ENCODE measurements at places on chromosomes 11 and 22.
A peak's percentile ranks its signal among the peaks of the same experiment; 100 is the strongest.

DNA sequence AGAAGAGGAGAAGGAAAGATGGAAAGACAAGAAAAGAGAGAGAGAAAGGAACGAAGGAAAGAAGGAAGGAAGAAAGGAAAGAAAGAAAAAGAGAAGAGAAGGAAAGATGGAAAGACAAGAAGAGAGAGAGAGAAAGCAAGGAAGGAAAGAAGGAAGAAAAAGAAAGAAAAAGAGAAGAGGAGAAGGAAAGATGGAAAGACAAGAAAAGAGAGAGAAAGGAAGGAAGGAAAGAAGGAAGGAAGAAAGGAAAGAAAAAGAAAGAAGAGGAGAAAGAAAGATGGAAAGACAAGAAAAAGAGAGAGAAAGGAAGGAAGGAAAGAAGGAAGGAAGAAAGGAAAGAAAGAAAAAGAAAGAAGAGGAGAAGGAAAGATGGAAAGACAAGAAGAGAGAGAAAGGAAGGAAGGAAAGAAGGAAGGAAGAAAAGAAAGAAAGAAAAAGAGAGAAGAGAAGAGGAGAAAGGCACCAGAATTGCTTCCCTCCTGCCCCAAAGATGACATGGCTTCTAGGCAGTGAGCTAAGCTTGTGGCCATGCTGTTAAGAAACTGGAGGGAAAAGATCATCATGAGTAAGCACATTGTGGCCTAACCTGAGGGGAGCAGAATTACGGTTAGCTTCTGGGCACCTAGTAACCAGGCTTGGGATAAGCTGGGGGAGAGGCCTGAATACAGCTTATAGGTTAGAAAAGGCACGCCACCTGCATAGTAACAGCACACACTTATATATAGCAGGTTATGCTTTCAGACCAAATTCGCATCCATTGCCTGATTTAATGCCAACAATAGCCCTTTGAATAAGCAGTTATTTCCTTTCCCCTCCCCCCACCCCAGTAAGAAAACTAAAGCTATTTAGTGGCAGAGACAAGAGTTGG lies 2.3 kb upstream of the ST3GAL4 start:
- DNase-seq: no peak

DNA sequence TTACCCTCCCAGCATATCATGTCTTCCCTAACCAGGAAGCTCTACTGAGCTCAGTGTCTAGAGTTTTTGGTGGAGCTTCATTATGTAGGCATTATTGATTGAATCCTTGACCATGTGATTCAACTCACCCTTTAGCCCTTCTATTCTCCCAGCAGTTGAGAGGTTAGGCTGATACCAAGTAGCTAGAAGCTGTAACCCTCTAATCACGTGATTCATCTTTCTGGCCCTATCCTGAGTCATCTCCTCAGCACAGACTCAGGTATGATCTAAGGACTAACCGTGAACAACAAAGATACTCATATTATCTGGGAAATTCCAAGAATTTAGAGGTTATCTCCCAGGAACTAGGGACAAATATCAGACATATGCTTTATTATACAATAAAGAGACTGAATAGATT lies 625.5 kb downstream of the JRKL start:
- no peak for DNase-seq

- DNase-seq: no peak
Observed at GRCh38 chr11:94641167-94641761, 74.1 kb downstream of the PIWIL4 start.

DNA sequence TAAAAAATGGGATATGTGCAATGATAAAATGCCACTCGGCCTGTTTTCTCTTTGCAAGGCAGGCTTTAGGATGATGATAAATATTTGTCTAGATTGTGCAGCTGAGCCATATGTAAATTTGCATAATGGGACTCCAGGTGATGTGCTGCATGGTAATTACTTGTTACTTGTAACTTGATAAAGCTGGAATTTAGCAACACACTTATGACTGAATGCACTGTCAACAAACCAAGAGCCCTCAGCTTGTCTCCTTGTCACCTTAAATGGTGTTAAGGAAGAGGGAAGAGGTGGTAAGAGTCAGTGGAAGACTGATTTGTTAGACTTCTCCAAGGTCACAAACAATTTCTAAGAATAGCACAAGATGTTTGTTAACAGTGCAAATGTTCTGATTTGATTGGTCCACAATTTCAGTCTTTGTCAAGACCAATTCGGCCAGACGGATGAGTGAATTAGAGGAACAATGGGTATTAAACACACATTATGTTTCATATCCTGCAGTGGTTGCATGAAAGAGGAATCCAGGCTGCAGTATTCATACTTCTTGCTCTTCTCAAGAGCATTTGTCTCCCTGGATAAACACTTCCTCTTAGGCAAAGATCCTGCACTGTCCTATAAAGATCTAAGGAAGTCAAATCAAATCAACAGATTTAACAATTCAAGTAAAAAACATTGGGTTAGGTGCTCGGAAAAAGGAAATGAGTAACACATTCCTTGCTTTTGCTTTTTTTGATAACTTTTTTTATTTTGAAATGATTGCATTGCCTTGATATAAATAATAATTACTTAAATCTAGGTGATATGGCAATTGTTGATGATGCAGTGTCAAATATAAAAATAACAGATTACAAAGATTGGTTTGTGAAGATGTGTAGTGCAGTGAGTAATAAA lies 448.3 kb upstream of the DDI1 start:
- no peak for DNase-seq

- DNase-seq: no peak
Observed at GRCh38 chr22:19586922-19587684, 62.9 kb upstream of the CLDN5 start.

GRCh38 chr22:41920271-41920976 lies 5.5 kb upstream of the SHISA8 start:
- no peak for DNase-seq

GRCh38 chr22:31954535-31955523 lies 10.5 kb downstream of the YWHAH start:
- DNase-seq: no peak

DNA sequence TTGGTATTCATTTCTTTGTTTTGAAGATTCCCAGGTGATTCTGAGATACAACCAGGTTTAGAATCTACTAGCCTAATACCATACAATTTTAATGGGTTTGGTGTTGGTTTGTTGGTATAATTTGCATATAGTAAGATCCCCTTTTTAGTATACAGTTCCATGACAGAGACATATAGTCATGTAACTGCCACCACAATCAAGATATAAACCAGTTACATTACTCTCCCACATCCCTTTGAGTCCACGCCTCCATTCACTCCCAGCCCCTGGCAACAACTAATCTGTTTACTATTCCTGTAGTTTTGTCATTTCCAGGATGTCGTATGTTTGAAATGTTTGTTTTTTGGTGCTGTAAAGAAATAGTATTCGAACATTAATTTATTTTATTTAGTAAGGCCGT lies 4.3 kb downstream of the ASRGL1 start:
- no peak for DNase-seq

DNA sequence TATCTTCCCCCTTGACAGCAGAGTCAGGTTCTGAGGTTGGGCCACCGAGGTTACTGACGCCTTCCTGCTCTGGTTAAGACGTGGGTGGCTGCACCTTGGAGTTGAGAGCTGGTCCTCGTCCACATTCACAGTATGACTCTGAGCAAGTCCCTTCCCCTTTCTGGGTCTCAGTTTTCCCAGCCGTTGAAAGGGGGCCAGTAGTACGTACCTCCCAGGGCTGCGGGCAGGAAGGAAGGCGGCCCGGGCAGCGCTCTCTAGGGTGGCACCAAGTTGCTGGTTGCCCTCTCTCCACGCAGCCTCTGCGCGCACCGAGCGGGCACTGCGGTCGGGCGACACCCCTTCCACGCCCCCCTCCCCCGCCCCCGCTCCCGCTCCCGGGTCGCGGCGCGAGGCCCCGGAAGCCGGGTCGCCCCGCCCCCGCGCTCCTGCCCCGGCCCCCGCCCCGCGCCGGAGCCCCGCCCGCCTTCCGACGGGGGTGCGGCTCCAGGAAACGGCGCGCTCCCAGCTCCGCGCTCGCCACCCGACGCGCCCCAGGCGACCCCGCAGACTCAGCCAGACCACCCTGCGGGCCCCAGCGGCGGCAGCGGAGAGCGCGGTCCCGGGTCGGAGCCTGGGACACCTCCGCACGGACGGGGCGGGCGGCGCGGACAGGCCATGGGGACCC lies at the start of gene EHBP1L1:
TSS of gene EHBP1L1 (plus strand) at position 486 of the 664 bp plus-strand sequence. CDS start 250 bp downstream, outside the sequence.
- DNase-seq: peak; percentile 75

GRCh38 chr22:35618427-35619223 lies 1.5 kb upstream of the MB start:
- DNase-seq: no peak

DNA sequence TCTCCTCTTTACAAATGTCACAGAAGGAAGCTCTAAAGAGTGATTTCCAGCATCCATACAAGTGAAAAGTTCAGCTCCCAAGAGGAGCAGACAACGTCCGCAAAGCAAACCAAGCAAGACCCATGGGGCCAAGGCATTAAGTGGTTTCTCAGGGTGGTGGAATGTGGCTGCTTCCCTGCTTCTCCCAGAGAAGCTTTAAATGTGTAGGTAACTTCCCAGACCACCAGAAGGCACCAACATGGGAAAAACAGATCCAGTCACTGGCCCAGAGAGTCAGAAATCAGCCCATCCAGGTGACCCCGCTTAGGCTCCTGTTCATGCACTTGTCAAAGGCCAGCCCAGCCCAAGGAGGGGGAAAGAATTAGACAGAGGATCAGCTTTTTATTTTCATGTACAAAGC lies 13.3 kb upstream of the PHF21A start:
- no peak for DNase-seq

DNA sequence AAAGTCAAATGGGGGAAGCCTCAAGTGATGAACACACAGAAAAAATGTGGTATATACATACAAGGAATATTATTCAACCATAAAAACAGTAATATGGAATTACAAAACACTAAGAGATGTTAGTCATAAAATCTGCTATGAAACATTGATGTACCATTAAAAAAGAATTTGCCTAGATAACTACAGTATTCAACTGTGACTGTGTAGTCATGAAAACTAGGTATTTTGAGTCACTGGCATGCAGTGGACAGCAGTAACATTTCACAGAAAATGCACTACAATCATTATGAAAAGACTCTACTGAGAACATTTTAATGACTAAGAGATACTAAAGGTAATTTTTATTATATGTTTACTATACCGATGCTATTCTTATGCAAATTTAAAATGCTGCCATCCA lies 11.7 kb downstream of the ZNF195 start:
- DNase-seq: no peak

DNA sequence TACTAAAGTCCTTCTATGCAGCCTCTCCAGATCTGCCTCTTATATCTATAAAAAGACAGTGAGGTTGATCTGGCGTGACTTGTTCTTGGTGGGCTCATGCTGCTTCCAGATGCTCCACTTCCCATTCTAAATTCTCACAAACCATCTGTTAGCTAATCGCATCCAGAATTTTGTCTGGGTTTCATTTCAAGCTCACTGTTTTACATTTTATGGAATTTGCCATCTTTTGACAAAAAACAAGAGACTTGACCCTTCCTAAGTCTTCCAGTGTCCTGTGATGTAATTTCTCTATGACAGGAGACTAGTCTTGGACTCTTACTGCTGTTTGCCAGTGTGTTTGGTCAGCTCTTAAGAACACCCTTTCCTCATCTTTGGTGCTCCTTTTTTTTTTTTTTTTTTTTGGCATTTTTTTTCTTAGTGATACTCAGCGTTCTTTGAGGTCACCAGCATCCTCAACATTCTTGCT lies 23.0 kb downstream of the CRKL start:
- DNase-seq: no peak

DNA sequence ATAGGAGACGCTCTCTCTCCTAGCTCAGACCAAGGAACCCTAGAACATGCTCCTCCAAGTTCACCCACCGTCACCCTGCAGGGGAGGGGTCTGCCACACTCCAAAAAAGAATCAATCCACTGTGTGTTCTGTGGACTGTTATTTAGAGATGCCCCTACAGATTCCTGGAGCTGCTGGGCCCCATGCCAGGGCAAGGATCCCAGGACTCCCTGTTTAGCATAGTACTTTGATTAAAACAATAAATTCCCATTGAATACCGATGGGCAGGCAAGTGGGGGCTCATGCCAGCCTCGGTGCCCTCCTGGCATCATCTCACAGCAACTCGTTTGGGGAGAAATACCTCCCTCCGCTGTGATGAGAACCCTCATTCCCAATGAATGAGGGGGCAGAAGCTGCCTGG lies 247.5 kb downstream of the ST3GAL4 start:
- DNase-seq: no peak

All from T-helper 2 cell (primary cell).